ENCODE measurements at places on chromosomes 7 and 10.

DNA sequence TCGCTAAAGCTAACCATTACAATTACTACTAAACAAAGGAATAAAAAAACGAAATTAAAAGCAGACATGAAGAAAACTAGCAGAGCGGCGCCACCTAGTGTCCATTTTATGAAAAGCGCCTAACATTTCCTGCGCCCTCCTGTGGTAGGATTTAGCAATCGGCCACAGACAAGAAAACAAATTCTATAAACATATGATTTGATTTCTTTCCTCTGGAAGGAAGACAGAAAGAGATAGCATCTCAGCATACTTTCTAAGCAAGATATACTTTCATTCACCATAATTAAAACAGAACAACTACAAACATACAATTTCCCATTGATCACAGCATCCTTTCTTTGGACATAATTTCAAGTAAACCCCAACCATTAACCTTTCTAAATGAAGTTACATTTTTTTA is 337.7 kb upstream of the NPVF start:
- DNase-seq: peak; percentile 48

GRCh38 chr10:79066411-79067240 is 2.1 kb upstream of the ZMIZ1 start:
- DNase-seq: no peak

DNA sequence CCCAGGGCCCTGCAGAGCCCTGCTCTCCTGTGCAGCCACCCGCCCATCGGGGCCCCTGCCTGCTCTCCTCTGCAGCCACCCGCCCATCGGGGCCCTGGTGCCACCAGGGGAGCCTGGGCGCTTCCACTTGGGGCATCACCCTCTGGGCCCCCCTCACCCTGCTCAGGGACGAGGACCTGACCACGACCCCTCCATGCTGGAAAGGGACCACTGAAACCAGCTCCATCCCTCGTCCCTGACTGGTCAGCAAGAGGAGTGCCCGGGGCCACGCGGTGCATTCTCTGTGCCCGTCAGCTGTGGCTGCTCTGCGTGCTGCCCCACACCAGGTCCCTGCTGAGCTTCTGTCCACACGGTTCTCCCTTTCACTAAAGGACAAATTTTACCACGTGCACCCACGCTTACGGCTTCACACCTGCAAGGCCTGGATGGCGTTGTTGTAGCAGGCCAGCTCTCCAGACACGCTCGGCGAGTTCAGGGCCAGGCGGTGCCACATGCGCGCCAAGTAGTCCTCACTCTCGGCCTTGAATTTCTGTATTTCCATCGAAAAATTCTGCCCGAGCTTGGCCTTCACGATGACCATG is 57.6 kb downstream of the CFAP46 start:
- no peak for DNase-seq

- no peak for DNase-seq
These were observed 621 bp upstream of the MORN4 start for GRCh38 chr10:97633921-97634320.

- DNase-seq: no peak
These were observed 34.5 kb upstream of the SFTPD start for GRCh38 chr10:79983286-79983909.

DNA sequence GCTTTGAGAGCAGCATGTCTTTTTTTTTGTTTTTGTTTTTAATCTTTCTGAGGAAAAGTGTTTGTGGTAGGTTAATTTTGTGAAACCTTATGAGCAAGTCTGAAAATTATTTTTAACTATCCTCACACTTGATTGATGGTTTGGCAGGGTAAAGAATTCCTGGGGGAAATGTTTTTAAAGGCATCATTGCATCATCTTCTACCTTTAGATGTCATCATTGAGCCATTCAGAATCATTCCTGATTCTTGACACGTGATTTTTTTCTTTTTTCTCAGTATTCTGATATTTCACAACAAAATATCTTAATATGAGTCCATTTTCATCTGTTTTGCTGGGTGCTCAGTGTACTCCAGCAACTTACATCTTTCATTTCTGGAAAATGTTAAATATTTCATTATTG is 28.3 kb downstream of the PALS2 start:
- DNase-seq: no peak

DNA sequence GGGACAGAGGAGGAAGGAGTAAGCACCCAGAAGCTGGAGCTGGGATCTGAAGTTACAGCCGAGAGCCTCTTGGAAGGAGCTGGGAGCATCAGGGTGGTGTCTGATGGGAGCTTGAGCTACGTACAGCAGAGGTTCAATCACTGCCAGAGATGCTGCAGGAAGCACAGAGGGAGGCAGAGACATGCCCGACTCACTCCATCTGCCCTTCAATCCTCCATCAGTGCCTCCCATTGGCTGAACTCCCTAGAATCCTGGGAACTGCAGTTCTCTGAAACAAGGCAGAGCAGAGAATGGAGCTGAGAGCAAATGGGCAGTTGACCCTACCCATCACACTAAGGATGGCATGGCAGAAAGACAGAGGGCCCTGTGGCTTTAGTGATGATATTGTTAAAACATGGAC is 40.0 kb upstream of the CTBP2 start:
- no peak for DNase-seq

DNA sequence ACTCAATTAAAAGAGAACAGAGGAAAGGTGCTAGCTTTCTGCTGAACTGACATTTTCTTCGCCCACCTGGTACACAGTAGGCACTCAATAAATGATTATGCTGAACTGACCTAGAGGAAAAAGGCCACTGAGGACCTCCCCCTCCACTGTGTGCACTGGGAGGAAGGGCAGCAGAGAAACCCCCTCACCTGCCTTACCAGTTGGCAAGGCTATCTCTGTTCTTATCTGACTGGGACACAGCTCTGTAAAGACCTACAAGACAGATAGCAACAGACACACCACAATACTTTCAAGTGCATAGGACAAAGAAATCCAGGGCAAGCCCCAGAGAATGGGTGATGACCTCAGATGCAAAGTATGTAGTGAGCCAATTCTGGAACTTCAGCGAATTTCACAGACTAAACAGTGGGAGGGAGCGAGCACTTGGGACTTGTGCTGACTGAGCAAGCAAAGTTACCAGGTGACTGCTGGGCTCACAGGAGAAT is 30.4 kb downstream of the PDLIM1 start:
- no peak for DNase-seq

- no peak for DNase-seq
These were observed 62.8 kb upstream of the EBF3 start for GRCh38 chr10:130026670-130027456.
